ENCODE measurements at places on chromosomes 7 and 10. TPM values are rescaled to one million over a fixed set of nuclear protein-coding genes. Genes with fewer than 3 reads are reported as not detected.

FAM25G gene
- not detected for polyA plus RNA-seq

CRYGN gene
- not detected for polyA plus RNA-seq

PLXNA4 gene
- 0.94 TPM for polyA plus RNA-seq

SEC31B gene
- polyA plus RNA-seq = 0.76 TPM

GOLGA7B gene
- polyA plus RNA-seq = 1.7 TPM

PILRB gene
- polyA plus RNA-seq = 1.1 TPM

CLDN4 gene
- not detected for polyA plus RNA-seq

GHRHR gene
- not detected for polyA plus RNA-seq

ZNF853 gene
- 0.34 TPM for polyA plus RNA-seq

SAMD9 gene
- 13.3 TPM for polyA plus RNA-seq

C7orf33 gene
- polyA plus RNA-seq = not detected

NRBF2 gene
- polyA plus RNA-seq = 20.3 TPM

PRSS37 gene
- 0.16 TPM for polyA plus RNA-seq

TMEM270 gene
- polyA plus RNA-seq = not detected

CYP3A7 gene
- polyA plus RNA-seq = not detected

KLF14 gene
- polyA plus RNA-seq = not detected

PHYHIPL gene
- polyA plus RNA-seq = not detected

ASB10 gene
- polyA plus RNA-seq = not detected

DNA sequence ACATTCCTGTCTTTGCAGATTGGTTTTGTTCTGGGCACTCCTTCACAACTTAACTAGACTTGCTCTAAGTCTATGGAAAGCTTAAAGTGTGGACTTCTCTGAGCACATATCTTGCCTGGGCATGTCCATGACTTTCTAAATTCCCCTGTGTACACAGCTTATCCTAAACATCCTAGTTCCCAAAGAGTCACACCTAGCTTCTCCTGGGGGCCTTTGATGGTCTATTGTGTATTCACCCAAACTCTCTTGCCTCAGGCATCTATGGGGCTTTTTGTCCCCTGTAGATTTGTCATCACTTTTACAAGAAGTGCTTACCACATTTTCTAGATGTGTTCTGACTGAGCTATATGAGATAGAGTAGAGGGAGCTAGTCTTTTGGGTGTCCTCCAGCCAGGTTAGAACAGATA is 12.2 kb upstream of the ZNF488 start:
- DNase-seq = no peak

DNA sequence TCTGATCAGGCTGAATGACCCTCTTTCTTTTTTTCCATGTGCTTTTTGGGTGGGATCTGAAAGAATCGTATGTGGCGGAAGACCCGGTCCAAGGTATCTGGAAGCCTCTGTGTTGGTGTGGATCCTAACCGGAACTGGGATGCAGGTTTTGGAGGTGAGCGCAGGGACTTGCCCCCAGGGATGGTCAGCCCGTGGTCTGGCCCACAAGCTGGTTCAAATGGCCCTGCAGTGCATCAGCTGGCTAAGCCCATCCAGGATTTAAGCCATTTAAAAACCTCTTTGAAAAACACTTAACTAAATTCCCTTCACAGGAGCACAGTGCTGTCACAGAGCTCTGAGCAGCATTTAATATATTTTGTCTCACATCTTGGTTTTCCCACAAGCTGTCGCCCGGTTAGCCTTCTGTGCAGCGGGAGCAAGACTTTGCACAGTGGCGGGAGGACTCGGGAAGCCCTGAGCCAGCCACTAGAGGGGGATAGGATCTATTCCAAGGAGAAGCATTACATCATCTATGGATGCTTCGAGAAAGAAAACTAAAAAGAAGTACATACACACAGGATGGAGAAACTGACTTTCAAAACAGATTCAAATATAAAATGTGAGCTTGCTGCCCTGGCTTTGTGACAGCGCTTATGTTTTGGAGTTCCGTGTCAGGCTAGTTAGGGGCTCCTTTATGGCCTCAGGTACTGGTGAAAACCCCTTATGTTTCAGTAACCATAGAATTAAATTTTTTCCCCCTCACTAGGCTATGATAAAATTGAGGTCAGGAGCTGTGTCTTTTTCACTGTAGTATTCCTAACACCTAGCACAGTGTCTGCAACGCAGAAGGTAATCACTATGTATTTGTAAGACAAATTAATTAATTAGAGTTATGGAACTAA is 11.3 kb downstream of the CPA2 start:
- no peak for DNase-seq

DNA sequence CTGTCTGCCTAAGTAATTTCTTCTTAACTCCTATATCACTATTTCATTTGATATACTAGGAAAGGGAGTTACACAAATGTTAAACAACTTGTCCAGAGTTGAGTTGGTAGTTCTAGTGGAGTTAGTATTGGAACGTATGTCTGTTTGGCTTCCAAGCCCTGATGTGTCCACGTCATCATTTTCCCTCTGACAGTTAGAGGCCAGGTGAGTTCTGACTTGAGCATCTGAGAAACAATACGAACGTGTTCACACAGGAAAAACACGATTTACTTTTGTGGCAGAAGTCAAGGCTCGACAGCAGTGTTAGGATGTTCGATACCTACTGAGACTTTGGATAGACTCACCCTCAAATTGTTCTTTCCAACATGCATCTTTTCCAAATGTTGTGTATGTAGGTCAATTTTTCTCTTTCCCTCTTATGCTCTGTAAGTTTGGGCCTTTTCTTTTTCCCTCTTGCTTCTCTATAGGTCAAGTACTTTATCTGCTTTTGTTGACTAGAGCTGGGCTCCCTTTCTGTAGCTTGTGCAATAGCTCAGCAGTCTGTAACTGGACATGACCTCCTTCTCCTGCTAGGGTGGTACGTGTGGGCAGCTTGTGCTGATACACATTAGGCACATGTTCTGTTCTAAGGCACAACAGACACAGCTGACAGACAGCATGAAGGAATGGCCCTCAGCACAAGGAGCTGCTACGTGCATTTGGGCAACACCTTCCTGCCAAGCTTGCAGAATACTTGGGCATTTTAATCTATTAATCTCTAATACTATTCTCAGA is 222.9 kb downstream of the PTEN start:
- DNase-seq = no peak

DNA sequence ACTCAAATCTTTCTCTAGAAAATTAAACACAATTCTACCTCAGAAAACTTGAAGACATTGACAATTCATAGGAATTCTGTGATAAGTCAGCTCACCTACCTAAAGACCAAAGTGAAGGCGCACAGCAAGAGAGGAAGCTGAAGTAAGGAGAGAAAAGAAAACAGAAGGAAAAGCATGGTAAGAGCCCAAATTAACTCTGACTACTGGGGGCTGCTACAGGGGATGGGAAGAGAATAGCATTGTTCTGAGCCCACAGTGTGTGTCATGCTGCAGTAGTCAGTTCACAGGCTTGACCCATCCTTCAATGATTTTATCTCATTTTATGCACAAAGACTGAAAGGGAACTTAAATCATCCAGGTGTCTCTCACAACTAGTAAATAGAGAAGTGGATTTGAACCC is 111.3 kb downstream of the PTEN start:
- no peak for DNase-seq

GRCh38 chr7:24843821-24844434 is 86.7 kb upstream of the GSDME start:
- DNase-seq = no peak

- DNase-seq = no peak
These were observed 13.3 kb upstream of the CNPY1 start for GRCh38 chr7:155559519-155560108.

DNA sequence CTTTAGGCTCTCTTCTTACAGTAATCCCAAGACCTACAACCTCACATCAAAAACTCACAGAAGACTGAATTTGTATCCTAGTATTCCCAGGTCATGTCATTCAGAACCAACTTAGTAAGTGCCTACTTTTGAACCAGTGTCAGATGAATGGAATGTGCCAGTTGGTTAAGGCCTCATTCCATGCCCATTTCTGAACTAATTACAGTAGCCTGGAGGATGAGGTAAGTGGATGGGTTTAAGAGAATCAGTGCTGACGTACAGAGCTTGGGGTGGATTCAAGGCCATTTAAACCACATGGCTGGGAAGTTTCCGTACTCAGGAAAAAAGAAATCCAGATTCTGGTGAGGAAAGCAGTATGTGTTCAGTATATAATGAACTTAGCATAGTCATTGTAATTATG is 21.9 kb upstream of the FOXP2 start:
- no peak for DNase-seq

- DNase-seq = no peak
These were observed 19.5 kb upstream of the C10orf95 start for GRCh38 chr10:102470579-102471546.

- no peak for DNase-seq
These were observed 66.9 kb upstream of the FHIP2A start for GRCh38 chr10:114754445-114755320.

GRCh38 chr10:114683593-114683992 is 25.5 kb upstream of the ABLIM1 start:
- DNase-seq = no peak

GRCh38 chr10:97928897-97929296 is 79.3 kb downstream of the GOLGA7B start:
- DNase-seq = no peak

DNA sequence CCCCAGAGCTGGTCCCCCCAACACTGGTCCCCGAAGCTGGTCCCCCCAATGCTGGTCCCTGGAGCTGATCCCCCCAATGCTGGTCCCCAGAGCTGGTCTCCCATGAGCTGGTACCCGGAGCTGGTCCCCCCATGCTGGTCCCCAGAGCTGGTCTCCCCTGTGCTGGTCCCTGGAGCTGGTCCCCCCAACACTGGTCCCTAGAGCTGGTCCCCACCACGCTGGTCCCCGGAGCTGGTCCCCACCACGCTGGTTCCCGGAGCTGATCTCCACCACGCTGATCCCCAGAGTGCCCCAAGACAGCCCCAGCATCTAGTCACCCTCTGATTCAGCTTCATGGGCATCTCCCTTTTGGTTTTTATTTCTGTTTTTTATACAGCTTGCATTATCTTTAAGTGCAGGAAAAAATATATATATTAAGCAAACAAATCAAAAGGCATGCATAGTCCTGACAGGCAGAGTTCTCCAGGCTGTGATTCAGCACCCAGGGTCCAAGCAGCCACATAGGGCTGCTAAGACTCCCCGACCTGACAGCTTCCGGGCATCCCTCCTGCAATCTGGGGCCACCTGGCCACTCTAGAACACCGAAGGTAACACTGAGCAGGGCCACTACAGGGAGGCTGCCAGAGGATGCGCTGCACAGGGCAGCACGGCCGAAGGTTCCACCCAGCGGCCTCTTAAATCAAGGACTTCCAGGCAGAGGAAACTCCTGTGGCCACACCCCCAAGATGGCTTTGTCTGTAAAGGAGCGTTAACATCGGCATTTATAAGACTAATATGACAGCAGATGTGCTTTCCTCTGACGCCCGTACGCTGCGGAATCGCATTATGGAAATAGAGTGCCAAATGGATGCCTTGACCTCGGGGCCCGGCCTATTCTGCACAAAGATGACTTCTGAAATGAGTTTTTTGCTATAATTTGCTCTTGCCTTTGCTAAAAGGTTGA is 215.0 kb downstream of the PTPRN2 start:
- no peak for DNase-seq

DNA sequence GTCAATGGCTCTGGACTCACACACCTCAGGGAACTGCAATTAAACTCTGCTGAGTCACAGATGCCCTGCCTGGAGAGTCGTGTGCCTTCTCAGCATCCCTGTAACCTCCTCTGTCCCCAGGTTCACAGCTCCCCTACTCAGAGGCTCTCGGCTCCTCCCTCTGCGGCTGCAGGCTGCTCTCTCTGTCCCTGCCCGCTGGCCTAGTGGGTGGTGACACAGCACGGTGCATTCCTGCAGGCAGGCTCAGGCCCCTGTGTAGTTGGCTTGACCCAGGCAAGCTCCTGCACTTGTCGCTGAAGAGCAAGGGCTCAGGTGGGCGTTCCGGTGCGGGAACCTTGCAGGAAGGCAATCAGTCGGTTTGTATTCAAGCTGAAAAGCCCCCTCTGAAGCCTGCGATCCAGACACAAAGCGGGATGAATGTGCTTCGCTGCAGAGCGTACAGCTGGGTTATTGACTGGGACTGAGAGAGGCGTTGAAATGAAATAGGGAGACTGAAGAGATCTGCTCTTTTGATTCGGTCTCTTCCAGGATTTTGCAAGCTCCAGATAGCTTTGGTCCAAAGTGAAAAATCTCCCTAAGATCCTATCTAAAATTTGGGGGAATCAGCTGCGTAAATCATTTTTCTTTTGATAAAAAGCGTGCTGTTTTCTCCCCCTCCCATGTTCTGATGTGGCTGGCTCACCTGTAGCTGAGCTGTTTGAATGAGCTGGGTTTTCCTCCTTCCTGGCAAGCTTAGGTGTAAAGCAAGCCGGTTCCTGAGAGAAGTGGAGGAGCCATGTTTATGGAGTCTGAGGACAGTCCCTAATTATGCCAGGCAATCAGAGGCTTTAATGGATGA is 208.7 kb upstream of the PHYHIPL start:
- DNase-seq = no peak

- DNase-seq = no peak
These were observed 54.7 kb downstream of the ARHGAP22 start for GRCh38 chr10:48550071-48550691.

DNA sequence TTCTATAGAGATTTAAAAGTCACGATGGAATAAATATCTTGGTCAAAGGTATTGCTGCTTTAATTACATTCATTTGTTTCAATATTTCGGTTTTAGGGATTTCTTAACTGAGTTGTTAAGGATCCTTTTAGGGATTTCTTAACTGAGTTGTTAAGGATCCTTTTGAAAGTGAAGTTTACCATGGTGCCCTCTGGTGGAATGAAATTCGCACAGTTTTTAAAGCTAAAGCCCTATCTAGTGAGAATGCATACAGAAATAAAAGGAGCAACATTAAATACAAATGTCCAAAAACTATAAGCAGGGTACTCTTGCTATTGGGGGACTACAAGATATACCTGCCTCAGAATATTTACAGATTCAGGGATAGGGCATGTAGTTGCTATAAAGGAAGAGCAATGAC is 193.7 kb downstream of the RNLS start:
- DNase-seq = no peak

DNA sequence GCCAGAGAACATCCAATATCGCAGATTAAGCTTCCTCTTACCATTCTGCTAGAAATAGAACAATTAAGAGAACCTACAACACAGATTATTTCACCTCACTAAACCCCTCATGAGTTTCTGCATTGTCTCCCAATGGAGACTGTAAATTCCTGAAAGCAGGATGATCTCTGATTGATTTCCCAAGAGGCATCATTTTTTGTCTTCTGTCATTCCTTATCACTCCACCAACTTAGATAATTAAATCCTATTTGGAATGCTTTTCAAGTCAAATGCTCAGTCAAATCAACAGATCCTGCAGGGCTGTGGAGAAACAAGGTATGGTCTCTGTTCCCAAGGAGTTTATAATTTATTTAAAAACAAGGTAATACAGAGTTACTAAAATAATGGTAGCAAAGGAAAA is 161.5 kb downstream of the MTERF1 start:
- no peak for DNase-seq

DNA sequence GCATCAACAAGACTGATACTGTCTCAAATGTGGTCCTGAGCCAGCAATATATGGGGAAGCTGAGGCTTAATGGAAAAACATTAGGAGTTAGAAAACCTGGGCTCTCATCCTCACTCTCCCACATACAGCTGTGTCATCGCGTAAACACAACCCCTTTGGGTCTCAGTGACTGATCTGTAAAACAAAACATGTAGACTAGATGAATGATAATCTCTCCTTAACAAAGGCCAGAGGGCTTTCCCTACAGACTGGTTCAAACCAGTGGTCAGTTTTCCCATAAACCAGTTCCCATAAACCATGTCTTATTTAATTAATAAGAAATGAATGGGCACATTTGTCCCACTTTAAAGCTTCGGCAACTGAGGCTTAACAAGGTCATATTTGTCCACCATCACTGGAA is 48.1 kb downstream of the OSBPL3 start:
- no peak for DNase-seq

Measured in CD4-positive, alpha-beta memory T cell (primary cell).